Liver (tissue), 10 donors: ENCODE measurements at places on chromosomes 16 and 17. TPM values are rescaled to one million over a fixed set of nuclear protein-coding genes. Genes with fewer than 3 reads are reported as not detected.

DNA sequence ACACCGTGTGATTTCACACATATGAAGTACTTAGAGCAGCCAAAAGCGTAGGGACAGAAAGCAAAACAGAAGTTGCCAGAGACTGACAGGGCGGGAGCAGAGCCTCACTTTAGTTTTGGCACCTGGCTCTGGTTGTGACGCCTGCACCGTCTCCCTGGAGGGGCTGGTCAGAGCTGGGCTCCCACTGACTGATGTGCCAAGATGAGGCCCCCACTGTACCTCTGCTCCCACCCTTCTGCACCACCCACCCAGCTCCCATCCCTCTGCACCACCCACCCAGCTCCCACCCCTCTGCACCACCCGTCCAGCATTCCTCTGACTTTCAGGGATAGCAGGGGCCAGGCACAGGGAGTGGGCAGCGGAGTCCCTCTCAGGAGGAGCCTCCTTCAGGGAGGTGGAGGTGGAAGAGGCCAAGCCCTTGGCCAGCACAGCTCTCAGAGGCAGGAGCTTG, 3.2 kb upstream of the PRSS21 start:
- DNase-seq: no peak

DNA sequence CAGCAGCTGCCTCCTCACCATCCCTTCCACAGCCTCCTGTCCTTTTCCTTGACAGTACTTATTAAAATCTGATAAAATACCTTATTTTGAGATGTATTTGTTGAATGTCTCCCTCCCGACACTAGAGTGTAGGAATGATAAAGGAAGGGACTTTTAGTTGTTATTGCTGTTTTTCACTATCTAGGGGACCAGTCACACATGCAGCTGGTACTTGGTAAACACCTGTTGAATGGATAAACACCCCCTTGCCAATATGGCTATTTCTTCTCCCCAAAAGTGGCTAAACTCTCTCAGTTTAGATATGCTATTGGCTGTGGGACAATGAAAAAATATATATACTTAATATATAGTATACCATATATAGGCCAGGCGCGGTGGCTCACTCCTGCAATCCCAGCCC, 96.7 kb downstream of the STX8 start:
- no peak for DNase-seq

- DNase-seq: no peak
Measured at GRCh38 chr17:75589919-75590303, 2.3 kb downstream of the MYO15B start.

GRCh38 chr16:31382485-31383161, 10.5 kb upstream of the ITGAD start:
- peak; percentile 70 for DNase-seq

- no peak for DNase-seq
Measured at GRCh38 chr16:30721606-30722005, 22.6 kb downstream of the SRCAP start.

MPO gene
- total RNA-seq: 0.17 TPM

GRCh38 chr16:86597880-86598606, 19.7 kb downstream of the FOXL1 start:
- DNase-seq: no peak

DNA sequence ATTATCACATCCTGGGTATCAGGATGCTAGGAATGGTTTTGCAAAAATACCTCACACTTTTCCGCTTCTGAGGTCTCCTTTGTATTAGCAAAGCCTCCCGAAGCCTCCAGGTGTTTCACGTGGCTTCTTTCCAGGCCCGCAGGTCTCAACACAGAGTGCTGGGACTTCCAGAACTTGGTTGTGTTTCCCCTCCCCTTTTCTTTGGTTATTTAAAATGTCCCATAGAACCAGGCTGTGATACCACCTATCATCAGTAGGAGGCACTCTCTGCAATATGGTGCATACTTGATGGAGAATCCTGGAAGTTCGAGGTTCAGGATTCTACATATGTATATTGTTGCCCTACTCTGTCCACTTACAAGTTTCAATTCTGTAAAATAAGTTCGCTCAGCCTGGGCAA, 28.8 kb downstream of the ATP2C2 start:
- no peak for DNase-seq

- DNase-seq: no peak
Measured at GRCh38 chr16:88649924-88650748, 717 bp downstream of the CYBA start.

DNA sequence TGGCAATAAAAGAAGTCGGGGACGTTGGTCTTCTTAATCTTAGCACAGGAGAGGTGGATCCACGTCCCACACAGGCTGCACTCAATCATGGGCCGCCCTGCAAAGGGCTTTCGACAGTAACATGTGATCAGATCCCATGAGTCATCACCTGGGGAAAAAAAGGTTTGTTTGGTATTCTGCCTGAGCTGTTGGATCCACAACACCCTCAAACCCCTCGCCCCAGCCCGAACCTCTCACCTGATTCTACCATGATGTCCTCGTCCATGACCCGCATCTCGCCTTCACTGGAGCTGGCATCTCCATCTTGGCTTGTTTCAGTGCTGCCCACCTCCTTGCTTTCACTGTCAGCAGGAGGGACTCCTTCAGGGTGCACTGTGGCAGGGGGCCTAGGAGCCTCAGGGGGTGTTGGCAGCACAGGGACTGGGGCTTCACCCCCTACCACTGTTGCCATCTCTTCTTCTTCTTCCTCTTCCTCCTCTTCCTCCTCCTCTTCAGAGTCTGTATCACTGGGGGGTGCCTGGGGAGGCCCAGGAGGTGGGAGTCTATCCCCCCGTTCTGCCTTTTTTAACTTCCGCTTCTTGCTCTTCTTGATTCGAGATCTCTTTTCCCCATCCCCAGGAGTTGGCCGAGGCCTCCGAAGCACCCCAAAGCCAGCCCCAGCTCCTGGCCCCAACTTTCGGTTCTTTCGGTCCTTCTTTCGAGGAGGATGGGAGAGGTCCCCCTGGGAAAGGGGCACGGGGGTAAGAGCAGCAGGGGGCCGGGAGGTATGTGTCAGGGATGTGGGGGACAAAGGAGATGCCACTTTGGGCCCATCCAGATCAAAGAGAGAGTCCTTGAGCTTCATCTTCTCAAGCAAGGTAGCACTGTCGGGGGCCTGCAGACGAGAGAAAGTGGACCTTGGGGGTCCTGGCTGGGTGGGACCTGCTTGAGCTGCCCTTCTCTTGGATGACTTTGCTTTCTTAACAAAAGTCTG, 1.7 kb upstream of the DVL2 start:
- DNase-seq: no peak

CDRT15L2 gene
- total RNA-seq: not detected
